ENCODE measurements at places on chromosomes 11 and 22.

GRCh38 chr11:119993722-119994121 is 144.2 kb downstream of the TRIM29 start:
- no peak for DNase-seq

GRCh38 chr11:31645747-31646146 is 136.2 kb downstream of the ELP4 start:
- DNase-seq: peak; percentile 50

GRCh38 chr11:75557666-75558494 is 4.2 kb upstream of the SERPINH1 start:
- DNase-seq: no peak

GRCh38 chr22:39648630-39648950 is 78.0 kb downstream of the CACNA1I start:
- DNase-seq: no peak

DNA sequence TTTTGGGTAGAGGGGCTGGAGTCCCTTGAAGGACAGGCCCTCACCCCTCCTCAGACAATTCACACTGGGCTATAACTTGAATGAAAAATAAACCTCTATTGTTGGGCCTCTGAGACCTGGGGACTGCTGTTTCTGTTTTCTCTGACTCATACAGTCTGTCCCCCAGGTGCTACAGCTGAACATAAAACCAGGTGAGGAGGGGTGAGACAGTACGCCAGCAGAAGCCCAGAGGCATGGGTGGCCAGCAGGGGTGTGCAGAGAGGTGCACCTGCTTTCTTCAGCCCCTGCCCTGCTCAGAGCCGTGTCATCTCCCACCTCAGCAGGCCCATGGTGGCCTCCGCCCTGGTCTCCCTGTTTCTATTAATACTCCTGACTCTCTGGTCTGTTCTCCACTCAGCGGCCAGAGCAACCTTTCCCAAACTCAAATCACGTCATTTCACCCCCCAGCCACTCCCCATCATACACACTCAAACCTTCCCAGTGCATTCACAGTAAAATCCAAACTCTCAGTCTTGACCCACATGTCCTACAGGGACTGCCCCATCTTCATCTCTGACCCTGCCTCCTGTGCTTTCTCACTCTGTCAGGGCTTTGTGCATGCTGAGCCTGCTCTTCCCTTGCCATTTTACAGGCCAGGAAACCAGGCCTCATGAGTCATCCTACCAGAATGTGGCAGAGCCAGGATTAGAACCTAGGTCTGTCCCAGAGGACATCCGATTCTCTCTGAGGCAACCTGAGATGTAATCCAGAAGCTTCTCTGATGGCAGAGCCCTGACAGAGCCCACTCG is 5.4 kb upstream of the IL2RB start:
- DNase-seq: no peak

DNA sequence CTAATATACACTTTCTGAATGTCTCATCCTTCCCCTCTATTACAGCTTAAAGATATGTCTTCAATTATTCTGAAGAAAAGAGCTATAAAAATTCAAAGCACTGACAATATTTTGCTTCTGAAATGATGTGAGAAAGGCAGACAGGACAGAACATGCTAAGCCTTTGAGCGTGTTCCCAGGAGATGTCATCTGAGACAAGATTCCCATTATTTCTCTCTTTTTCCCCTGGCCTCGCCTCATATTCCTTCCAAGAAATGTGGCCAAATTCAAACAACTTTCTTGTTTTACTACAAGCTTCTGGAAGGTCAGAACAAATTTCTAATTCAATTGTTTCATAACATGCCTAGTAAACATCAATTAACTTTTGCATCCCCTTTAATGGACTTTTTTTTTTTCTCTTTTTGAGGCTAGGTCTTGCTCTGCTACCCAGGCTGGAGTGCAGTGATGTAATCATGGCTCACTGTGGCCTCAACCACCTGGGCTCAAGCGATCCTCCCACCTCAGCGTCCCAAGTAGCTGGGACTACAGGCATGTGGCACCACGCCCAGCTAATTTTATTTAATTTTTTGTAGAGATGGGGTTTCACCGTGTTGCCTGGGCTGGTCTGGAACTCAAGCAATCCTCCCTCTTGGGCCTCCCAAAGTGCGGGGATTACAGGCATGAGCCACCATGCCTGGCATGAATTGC is 37.1 kb upstream of the NFRKB start:
- DNase-seq: no peak

DNA sequence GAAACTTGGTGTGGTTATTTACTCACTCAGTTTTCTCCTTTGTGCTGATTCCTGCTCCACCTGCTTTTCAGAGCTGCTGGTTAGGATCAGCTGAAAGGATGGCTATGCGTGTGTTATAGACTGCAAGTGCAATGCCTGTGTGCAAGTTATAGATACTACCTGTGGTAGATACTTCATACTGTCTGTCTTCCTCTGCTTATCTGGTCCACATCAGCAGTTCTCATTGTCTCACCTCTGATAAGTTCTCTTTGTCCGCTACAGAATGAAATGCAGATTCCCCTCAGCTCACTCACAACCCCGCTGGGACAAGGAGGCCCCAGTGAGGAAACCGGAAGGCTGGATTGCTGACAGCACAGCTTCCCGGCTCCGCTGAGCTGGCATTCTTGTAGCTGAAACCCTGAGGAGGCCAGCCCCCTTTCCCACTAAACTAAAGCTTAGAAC is 37.5 kb upstream of the LYVE1 start:
- DNase-seq: no peak

- no peak for DNase-seq
Observed at GRCh38 chr11:61349916-61350315, 11.8 kb downstream of the CYB561A3 start.

GRCh38 chr11:69876013-69876412 is 56.8 kb upstream of the FGF3 start:
- DNase-seq: no peak

DNA sequence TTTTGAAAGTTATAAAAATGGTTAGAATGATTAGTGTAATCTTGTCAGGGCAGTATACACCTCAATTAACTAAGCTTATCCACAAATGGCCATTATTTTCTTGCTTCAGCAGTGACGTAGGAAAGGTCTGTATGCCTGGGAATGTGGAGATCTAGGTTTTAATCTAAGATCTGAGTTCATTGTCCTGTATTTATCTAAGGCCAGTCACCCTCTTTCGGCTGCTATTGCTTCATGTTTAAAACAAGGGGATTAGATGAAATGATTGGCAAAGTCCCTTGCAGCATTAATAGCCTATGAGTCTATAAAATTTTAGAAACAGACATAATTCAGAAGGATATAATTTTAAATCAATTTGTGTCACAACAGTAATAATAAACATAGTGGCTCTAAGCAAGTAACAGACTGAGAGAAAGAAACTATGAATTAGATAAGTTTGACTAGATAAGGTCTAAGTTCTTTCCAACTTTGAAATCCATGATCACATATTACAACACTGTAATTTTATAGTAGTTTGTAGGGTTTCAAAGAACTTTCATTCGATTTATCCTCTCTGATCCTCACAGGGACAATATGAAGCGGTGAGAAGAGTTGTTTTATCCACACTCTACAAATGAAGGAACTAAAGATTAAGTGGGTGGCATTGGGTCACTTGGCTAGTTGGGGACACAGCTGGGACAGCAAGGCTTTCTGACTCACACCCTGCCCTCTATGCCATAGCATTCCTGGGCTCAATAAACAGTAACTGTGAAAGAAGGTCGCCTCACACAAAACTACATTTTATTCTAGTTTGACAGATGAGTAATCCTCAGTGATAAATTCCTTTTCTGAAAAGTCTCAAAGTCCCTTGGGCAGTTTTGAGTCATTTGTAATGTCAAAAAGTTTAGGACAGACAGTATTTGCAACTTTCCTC is 60.6 kb upstream of the RDX start:
- DNase-seq: peak; percentile 65

DNA sequence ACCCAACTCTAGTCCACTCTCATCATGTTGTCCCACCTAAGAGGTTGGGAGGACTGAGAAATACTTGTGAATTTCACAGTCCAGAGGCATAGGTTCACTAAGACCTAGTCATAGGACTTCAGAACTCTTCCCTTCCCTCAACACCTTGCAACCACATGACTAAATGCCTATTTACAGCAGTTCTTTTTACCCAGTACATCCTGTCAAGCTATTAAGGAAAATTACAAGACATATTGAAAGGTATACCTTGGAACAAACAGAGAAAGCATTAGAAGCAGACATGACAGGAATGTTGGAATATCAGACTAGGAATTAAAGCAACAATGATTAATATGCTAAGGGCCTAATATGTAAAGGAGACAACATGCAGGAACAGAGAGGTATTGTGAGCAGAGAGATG is 563.8 kb upstream of the LRRC4C start:
- no peak for DNase-seq

DNA sequence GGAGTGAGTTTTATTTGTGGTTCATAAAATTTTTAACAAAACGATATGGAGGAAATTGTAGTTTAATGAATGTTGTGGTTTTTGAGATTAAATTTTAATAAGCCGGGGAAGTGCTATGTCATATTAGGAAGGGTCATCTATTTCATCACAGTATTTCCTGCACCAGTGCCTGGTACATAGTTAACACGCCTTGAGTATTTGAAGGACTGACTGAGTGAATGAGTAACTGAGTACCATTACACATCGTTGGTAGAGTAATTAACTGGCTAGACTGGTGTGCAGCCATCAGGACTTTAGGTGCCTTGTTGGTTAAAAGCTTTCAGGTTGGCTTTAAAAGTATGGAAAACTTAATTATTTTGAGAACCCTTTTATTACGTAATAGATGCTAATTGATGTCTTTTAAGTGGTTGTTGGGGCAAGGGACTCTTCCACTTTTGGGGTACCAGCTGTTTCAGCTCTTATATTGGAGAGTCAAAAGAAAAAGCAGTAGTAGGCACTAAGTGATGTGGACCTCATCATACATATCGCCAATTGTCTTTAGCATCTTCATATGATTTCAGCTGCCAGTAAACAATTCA is 101.8 kb downstream of the DDX10 start:
- no peak for DNase-seq

GRCh38 chr11:29153078-29153477 is 863.8 kb downstream of the KCNA4 start:
- DNase-seq: no peak

GRCh38 chr11:81989093-81989492 is 744.6 kb downstream of the FAM181B start:
- no peak for DNase-seq

GRCh38 chr11:32580967-32581366 is 2.7 kb upstream of the EIF3M start:
- DNase-seq: no peak

GRCh38 chr11:111977146-111978027 is 40.2 kb downstream of the DIXDC1 start:
- DNase-seq: no peak

DNA sequence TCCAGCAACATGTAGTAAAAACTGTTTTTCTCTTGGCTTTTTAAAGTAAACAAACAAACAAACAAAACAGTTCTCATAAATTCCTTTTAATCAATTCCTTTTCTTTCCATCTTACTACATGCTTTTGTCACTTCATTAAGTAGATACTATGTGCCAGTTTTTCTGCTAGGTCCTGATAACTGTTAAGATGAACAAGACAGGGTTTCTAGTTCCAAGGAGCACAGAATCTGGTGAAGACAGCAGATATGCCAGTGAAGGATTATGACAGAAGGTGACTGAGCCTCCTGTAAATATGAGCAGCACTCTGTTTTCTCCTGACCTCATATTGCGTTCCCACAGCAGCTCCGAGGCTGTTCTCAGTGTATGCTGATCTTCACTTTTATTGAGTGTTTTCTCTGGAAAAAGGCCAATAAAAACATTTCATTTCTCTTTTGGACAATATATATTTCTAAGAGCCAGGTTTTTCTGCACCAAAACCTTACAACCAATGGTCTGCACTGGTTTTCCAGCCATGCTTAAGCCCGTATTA is 45.8 kb downstream of the HEPHL1 start:
- DNase-seq: no peak

- no peak for DNase-seq
Observed at GRCh38 chr11:46455834-46456233, 64.3 kb upstream of the CHRM4 start.

DNA sequence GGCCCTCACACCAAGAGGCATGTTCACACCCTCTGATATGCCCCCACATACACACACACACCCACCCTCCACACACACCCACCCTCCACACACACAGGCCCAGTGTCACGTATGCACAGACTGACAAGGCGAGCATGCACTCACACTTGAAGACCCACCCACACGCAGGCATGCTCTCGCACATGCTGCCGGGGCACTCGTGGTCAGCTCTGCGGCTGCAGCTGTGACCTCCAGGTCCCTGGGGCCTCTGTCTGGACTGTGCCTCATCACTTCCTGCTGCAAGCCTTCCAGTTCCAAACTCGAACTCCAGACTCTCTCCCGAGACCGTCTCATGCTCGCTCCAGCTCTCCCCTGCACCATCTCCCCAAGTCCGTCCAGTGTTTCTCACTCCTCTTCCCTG is 9.5 kb downstream of the DCHS1 start:
- DNase-seq: no peak

GRCh38 chr11:16769386-16769785 is 30.9 kb downstream of the C11orf58 start:
- no peak for DNase-seq

DNA sequence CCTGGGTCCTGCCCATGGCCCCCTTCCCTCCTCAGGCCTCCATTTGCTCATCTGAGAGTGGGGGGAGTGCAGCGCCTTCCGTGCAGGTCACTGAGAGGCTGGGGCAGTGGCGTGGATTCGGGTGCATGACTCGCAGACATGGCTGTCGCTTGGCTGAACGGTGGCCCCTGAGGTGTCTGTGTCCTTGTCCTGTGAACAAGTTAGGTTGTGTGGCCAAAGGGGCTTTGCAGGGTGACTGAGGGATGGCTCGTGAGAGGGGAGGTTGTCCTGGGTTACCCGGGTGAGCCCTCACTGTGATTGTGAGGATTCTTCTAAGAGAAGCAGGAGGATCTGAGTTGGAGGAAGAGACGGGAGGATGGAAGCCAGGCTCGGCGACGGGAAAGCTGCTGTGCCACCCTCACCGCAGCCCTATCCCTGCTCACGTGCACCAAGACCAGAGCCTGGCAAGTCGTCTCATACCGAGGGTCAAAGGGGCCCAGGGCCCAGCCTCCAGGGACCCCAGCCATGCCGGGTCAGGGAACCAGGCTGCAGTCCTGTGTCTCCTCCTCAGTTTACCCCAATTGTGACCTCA is 79.1 kb downstream of the KCNQ1 start:
- no peak for DNase-seq

- DNase-seq: no peak
Observed at GRCh38 chr11:84675396-84676025, 951.6 kb downstream of the DLG2 start.

DNA sequence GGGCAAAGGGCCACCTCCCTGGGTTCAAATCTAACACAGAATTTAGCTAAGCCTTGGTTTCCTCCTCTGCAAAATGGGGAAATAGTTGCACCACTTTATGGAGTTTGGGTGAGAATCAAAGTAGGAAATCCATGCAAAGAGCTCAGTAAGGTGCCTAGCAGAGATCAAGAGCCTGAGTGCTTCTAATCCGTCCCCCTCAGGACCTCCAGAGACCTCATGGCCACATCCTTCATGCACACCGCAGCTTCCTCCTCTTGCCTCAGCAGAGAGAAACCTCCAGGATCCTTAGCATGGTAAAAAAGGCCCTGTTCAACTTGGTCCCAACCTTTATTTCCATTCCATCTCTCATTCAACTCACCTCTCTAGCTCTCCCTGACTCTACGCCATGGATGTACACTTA is 37.8 kb upstream of the NAV2 start:
- DNase-seq: no peak

Data from LoVo (cell line).